ENCODE measurements at places on chromosomes 11 and 22. TPM values are rescaled to one million over a fixed set of nuclear protein-coding genes. Genes with fewer than 3 reads are reported as not detected.

OVOL1 gene
- 0.37 TPM for total RNA-seq

DNA sequence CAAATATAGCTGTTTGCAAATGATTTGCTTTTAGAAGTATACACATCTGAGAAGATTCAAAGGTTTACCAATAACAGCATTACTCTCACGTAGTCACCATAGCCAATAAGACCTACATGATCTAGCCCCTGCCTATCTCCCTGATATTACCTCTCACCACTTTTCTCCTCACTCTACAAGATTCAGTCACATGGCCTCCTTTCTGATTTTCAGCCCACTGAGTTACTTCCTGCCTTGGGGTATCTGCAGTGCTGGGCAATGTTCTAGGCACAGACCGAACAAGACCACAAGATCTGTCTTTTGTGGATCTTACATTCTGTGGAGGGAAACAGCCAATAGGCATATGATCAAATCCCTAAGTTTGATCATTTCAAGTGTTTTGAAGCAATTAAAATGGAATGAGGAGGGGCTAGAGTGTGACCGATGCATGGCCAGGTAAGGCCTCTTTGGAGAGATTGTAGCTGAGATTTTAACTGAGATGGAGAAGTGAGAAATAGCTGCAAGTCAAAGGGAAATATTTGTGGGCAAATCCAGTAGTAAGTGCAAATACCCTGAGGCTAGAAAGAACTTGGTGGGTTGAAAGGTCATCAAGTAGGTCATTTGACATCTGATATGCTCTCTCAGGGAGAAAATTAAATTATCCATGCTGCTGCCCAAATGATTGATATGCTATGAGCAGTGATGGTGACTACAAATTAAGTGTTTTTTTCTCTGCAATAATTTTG, 43.1 kb downstream of the ARL14EP start:
- no peak for ATAC-seq

TMX2 gene
- total RNA-seq: 144 TPM

DNA sequence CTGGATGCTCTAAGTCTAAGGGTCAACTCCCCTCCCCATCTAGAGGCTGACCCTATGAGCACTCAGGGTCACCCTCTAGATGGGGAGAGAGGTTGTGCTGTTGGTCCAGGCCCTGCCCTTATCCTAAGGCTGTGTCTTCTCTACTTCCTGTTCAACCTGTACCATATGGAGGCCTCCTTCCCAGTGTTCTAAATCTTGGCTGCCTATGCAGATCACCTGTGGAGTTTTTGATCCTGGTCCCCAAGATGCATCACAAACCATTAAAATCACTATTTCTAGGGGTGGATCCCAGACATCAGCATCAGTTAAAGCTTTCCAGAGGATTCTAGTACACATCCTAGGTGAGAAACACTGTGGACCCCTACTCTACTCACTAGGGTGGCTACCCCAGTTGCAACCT, 26.2 kb downstream of the LARGE1 start:
- ATAC-seq: no peak

GRCh38 chr11:40732132-40732531, 727.3 kb downstream of the LRRC4C start:
- no peak for ATAC-seq

ZC3H12C gene
- total RNA-seq: 9.6 TPM

DNA sequence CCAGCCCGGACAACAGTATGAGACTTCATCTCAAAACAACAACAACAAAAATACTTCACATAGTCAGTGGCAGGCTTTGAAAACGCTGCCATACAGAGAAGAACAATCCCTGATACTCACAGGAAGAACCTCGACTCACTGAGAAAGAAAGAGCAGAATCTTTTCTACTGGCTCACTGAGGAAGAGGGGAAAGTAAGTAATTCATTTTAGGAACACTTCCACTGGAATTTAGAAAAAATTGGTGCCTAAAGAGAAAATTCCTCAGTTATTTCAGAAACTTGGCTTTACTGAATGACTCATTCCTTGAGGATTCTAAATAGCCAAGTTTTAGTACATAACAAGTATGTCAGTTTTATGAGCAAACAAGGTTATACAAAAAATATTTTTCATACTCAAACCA, 12.3 kb downstream of the NARS2 start:
- no peak for ATAC-seq

KCNQ1OT1 gene
- 5.6 TPM for total RNA-seq

JHY gene
- total RNA-seq: 2.2 TPM

DNA sequence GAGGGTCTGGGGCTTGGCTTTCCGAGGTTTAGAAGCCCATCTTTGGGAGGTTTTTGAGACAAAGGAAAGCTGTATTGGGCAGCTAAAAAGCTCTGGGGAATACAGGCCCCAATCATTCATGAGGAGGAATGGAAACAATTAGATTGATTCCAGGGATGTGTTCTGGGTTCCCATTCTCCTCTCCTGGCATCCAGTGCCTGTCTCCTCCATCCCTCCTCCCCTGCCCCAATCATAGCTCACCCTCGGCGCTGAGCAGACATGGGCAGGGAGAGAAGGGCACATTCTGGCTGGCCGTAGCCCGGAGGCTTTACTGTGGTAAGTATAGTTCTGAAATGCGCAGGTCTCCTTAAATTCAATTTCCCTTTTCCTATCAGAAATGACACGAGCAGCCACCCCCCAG, 42.4 kb downstream of the ABTB2 start:
- ATAC-seq: no peak

DNA sequence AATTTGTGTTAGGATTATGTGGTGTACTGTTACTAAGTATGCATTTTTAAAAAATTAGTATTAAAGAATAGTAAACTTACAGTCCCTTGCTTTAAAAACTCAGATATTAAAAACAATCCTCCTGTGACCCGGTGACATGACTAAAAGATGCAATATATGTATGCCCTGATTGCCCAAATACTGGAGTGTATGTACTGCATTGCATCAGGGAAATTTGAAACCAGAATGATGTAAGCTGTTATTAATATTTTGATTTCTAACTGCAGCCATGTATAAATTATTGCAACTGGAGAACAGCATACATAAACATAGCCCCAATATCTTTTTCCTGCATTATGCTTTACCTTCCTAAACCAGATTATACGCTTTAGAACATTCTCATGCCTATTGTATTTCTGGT, 3.7 kb upstream of the HSPA8 start:
- ATAC-seq: no peak

DNA sequence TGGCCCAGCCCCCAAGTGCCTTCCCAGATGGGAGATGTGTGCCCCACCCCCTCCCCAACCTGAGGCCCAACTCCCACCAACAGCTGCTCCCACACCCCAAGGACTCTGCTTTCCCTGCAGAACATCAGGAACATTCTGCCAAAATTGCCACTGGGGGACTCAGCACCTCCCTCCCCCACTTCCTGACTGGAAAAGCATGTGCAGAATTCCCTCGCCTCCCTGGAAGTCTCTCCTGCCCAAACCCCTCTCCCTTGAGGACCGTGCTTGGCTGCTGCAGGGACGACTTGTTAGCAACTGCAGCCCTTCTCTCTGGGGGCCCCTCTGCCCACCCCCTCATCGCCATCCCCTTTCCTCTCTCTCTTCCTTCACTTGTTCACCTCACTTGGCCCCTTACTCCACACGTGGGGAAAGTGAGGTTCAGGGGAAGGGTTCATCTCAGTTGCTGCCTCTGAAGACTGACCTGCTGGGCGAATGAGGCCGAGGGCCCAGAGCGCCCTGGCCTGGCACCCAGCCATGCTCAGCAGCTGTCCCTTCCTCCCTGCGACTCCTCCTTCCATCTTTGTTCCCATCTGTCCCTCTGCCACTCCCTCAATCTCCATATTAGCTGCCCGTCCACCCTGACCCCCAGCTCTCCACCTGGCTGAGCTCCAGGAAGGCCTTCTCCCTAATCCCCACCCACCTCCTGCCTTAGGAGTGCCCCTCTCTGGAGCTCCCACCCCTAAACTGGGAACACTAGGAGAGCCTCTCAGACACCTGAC, 105.1 kb downstream of the CHST1 start:
- peak; percentile 42 for ATAC-seq

DNA sequence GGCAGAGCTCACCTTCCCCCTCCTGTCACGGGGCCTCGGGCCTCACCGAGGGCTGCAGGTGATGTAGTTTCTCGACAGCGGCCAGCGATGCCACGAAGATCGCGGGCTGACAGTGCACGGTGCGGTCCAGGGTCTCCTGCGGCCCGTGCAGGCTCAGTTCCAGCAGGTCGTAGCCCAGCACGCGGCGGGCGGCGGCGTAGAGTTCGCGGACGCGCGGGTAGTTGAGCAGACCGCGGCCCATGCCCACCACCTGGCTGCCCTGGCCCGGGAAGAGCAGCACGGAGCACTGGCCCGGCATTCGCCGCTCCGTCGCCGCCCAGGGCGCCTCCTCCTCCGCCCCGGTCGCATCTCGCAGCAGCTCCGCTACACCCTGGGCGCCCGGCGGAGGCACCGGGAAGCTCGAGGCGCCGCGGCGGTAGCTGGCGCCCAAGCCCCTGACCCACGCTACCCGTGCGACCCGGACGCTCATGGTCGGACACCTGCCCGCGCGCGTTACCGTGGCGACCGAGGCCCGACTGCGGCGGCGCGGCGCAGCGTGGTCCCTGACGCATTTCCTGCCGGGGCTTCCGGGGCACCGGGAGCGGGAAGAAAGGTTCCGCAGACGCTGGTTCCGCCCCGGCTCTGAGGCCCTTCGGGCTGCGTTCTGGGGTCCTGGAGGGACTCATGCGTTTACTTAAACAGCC, at the start of gene MCAT:
Gene MCAT (minus strand): TSS at position 519 of the 683 bp plus-strand sequence. CDS start 50 bp downstream, at position 469.
- ATAC-seq: peak; percentile 97
